ENCODE measurements at places on chromosomes 5 and 9.

GRCh38 chr5:127872494-127872893 lies 169.3 kb downstream of the CCDC192 start:
- DNase-seq, result no peak

- DNase-seq, result no peak
Observed at GRCh38 chr5:102823441-102823874, 68.4 kb downstream of the PAM start.

- peak; percentile 79 for DNase-seq
Observed at GRCh38 chr5:172173564-172174153, 14.4 kb downstream of the STK10 start.

DNA sequence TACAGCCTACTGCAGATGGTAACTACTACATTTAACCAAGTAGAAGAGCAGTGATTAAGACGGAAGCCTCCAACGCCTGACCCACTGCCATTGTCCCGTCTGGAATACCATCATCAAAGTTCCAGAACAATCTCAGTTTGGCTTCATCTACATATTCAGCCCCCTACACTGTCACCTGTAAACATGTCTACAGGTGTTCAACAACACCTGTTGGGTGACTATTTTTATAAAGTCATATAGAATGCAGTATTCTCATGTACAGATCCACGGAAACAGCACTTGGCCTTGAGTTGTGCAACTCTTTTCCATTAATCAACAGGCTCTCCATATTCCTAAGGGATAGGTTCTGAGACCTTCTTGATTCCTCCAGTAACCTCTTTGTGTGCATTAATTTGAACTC lies 53.3 kb upstream of the AGXT2 start:
- DNase-seq, result no peak

GRCh38 chr9:109590966-109591365 lies 92.9 kb upstream of the PTPN3 start:
- no peak for DNase-seq

- no peak for DNase-seq
Observed at GRCh38 chr5:16013334-16014065, 166.1 kb downstream of the MARCHF11 start.

DNA sequence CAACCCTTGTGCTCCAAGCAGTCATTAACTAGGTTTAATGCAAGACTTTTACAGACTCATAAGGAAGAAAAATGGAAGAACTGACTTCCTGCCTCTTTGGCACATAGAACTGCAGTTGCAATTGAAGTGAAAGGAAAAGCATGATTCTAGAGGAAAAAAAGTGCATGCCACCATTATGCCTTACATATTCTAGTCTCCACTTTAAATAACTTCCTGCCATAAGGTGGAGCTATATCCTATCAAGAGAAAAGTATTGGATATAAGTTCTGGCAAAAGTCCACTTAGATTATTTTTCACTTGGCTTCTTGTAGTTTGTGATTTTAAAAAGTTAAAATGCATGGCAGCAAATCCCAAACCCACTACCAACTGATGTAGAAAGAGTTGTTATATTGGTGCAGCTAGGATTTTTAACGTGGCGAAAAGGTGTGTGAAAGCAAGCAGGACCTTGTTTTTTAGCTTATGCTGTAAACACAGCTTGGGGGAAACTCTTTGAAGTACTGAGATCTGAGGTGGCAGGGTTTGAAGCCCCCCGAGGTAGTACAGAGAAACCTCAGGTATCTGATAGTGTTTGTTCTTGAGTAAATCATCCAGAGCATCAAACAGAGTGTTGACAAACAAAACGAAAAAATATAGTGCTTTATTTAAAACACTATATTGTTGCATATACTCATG lies 117.9 kb downstream of the ANXA1 start:
- DNase-seq, result no peak

- no peak for DNase-seq
Observed at GRCh38 chr9:14909961-14910805, at the start of gene FREM1. Gene FREM1, minus strand, starts transcription at chr9:14910428. Its CDS starts 41,451 bp downstream, at chr9:14868977.

GRCh38 chr5:180330270-180330648 lies 22.9 kb downstream of the GFPT2 start:
- DNase-seq, result no peak

GRCh38 chr5:75469017-75469416 lies 42.4 kb downstream of the CERT1 start:
- no peak for DNase-seq

- DNase-seq, result no peak
Observed at GRCh38 chr5:8033261-8033660, 164.3 kb downstream of the MTRR start.

DNA sequence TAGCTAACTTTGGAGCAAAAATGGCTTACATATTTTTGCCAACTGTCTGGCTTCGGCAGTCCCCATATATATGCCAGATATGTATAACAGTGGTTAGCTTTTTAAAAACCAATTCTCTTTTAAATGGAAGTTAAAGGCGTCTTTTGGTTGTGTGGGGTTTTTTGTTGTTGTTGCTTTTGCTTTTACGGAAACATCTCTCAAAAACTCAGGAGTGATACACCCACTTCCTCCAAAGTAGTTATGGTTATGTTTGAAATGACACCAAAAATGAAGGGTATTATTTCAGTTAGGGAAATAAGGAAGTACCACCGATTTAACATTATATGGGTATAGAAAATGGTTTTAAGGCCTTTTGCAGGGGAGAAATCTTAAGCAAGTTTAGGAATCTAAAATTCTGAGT lies 2.3 kb downstream of the CNOT8 start:
- DNase-seq, result no peak

Data from stimulated activated CD4-positive, alpha-beta T cell treated with anti-CD3 and anti-CD28 coated beads, Interleukin-2, amount 100 ng/mL, for 24 hours (primary cell).